A673 (cell line): ENCODE measurements at places on chromosomes 2 and 18. TPM values are rescaled to one million over a fixed set of nuclear protein-coding genes. Genes with fewer than 3 reads are reported as not detected.
A peak's percentile ranks its signal among the peaks of the same experiment; 100 is the strongest.

C2orf72 gene
- total RNA-seq = not detected in 2 replicates

G6PC2 gene
- total RNA-seq = not detected in 2 replicates

CD207 gene
- 1.1 and 2.4 TPM in 2 replicates for total RNA-seq

IL18R1 gene
- total RNA-seq = not detected in 2 replicates

MAP3K19 gene
- total RNA-seq = not detected in 2 replicates

DNA sequence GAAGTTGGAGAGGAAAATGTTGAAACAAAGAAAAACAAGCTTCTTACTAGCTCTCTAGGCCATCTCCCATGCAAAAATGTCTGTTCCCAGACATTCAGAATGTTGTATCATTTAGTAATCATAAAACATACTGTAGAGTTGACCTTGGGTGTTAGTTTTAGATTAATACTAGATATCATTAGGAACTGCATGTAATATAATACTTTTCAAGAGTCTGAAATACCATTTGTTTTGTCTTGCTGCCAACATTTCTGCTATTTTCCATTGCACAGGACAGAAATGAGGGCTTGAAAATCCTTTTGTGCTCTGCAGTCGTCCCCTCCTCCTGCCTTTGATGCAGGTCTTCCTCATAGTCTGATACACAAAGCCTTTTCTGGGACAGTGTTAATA, 89.5 kb upstream of the RBMS1 start:
- no peaks in the 10 kb centered on the region for H3K36me3 ChIP-seq
- H3K4me1 ChIP-seq = peaks cover 14% of the 10 kb centered on the region
- H3K27me3 ChIP-seq = no peaks in the 10 kb centered on the region

DNA sequence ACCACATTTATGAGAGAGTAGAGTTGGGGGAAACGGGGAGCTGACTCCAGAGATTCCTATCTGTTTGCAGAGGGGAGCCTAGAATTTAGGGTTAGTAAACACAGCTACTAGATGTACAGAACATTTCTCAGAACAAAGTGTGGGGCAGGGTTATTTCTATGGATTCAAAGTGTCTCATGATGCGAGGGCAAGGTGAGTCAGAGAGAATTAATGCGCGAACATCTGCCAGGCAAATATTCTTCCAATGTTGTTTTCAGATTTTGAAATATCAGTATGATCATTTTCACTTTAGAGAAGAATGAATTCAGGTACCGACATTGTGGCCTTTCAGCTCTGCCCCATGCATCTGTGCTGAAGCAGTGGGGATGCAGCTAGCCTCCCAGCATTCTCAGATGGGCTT, 2.0 kb upstream of the DSEL start:
- no peak overlapping the region for H3K4me3 ChIP-seq
- no peak for DNase-seq
- peaks cover 14% of the 10 kb centered on the region for H3K36me3 ChIP-seq
- no peaks in the 10 kb centered on the region for H3K27me3 ChIP-seq

GRCh38 chr2:40049781-40050180, 270.7 kb upstream of the THUMPD2 start:
- no peak overlapping the region for H3K4me3 ChIP-seq
- no peaks in the 10 kb centered on the region for H3K36me3 ChIP-seq
- peak; percentile 7 for DNase-seq
- H3K4me1 ChIP-seq = no peaks in the 10 kb centered on the region

DNA sequence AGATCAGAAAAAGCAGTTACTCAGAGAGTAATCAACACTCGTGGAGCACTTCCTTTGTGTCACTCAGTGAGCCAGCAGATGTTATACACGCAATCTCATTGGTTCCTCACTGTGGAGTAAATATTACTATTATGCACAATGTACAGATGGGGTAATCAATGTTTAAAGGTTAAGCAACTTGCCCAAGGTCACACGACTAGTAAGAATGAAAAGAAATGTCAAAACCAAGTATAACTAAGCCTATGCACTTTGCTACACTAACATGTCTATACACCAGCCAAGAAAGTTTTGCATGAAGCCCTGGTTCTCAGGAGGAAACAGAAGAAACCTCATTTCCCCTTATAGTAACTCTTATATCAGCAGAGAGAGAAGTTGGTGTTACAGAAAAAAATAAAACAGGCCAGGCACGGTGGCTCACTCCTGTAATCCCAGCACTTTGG, 5.4 kb downstream of the METTL21A start:
- peaks cover 8% of the 10 kb centered on the region for H3K4me1 ChIP-seq
- H3K27ac ChIP-seq = no peak overlapping the region
- no peaks in the 10 kb centered on the region for H3K27me3 ChIP-seq
- peaks cover 15% of the 10 kb centered on the region for H3K36me3 ChIP-seq
- H3K4me3 ChIP-seq = no peak overlapping the region

- DNase-seq = no peak
- no peaks in the 10 kb centered on the region for H3K27me3 ChIP-seq
- no peaks in the 10 kb centered on the region for H3K4me1 ChIP-seq
- no peak overlapping the region for H3K4me3 ChIP-seq
These were observed 190.1 kb downstream of the MGAT5 start for GRCh38 chr2:134443814-134444480.

DNA sequence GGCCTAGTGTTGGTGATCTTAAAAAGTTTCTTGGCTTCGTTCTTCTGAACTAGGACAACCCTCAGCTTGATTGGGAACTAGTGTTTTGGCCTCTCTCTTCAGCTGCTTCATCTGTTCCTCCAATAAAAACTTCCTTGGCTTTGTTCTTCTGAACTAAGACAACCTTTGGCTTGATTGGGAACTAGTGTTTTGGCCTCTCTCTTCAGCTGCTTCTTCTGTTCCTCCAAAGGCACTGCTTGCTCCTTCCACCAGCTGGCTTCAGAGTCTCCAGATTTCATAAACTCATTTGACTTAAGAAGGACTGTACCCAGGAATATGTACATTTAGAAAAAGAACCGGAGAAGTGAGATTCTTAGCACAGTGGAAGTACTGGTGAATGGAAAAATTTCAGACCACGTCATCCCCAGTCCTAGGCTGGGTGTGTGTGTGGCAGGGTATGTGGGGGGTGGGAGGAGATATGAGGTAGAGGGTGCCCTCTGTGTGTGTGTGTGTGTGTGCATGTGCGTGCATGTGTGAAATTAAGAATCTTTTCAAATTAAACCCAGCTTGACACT, 20.4 kb downstream of the IL1R2 start:
- no peaks in the 10 kb centered on the region for H3K4me1 ChIP-seq
- H3K4me3 ChIP-seq = no peak overlapping the region
- H3K36me3 ChIP-seq = no peaks in the 10 kb centered on the region
- no peaks in the 10 kb centered on the region for H3K27me3 ChIP-seq
- no peak overlapping the region for H3K27ac ChIP-seq

- no peak overlapping the region for H3K27ac ChIP-seq
- no peak overlapping the region for H3K4me3 ChIP-seq
These were observed 381.1 kb downstream of the HRH4 start for GRCh38 chr18:24841536-24841935.

DNA sequence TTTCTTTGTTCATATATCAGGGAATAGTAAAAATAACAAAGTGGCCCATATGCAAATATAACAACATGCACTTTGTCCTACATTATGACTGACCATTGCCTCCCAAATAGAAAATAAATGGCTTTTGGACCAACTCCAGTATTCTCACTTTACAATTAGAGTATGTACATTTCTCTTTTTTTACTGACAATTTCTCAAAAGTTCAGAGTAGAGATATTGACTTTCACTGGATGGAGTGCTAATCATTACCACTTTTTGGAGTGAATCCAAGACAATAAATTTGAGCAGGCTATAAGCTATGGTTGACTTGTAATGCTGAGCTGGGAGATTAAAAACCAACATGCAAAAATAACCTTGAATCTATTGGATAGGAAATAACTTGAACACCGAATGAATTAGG, 987.4 kb downstream of the SUCLG1 start:
- no peak overlapping the region for H3K27ac ChIP-seq
- H3K27me3 ChIP-seq = no peaks in the 10 kb centered on the region
- no peak overlapping the region for H3K4me3 ChIP-seq
- H3K36me3 ChIP-seq = no peaks in the 10 kb centered on the region
- no peaks in the 10 kb centered on the region for H3K4me1 ChIP-seq

DNA sequence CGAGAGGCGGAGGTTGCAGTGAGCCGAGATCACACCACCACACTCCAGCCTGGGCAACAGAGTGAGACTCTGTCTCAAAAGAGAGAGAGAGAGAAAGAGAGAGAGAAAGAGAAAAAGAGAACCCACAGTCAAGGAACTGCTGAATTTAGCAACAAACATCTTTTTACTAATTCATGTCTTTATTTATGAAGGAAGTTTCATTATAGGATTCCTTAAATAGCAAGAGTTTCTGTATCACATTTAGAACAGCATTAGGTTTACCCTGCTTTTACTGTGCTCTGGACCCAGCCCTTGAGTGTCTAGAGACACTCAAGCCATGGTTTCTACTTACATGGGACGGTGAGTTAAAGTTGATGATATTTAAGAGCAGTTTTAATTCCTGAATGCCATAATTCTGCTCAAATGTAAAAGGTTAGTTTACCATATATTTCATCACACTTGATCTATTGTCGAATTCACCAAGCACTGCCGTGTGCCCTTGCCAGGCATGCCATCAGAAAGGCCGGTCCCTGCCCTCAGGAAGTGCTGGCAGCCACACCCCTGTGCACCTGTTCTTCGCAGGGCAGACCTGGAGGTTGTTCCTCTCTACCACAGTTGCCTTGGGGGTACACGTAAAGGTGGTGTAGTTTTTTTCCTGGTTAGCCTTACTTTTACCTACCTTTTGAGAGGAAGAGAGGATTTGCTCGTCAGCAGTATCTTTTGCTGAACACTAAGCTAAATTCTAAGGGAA, 153.3 kb downstream of the LDLRAD4 start:
- peaks cover 20% of the 10 kb centered on the region for H3K4me1 ChIP-seq
- no peaks in the 10 kb centered on the region for H3K27me3 ChIP-seq
- DNase-seq = no peak
- no peak overlapping the region for H3K4me3 ChIP-seq
- no peak overlapping the region for H3K27ac ChIP-seq

- H3K36me3 ChIP-seq = no peaks in the 10 kb centered on the region
- H3K4me1 ChIP-seq = no peaks in the 10 kb centered on the region
- no peak overlapping the region for H3K27ac ChIP-seq
- no peak overlapping the region for H3K4me3 ChIP-seq
- DNase-seq = no peak
These were observed 27.3 kb downstream of the SFXN5 start for GRCh38 chr2:73043929-73044832.

GRCh38 chr2:23602116-23602515, 217.1 kb downstream of the KLHL29 start:
- H3K27ac ChIP-seq = peak overlapping the region; percentile 4
- peak; percentile 77 for DNase-seq
- no peaks in the 10 kb centered on the region for H3K36me3 ChIP-seq

DNA sequence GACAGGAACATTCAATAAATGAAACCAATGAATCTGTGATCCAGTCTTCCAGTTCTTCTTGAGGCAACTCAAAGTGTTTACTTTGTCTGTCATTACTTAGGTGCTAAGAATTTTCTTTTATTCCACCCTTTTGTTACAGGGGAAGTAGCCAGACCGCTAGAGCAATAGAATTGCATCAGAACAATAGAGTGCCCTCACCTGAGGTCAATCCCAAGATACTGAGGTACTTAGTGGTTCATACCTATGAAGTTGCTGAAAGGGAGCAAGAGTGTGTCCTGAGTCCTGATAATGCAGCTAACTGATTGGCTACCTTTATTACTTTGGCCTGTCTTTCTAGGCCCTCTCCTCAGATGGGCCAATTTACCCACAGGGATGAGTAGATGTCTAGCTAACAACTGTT, 359.4 kb upstream of the KCNH7 start:
- no peak overlapping the region for H3K4me3 ChIP-seq
- no peak for DNase-seq
- H3K27ac ChIP-seq = no peak overlapping the region
- H3K36me3 ChIP-seq = no peaks in the 10 kb centered on the region
